Tongue (tissue), 3 donors: ENCODE measurements at places on chromosomes 4 and X. TPM values are rescaled to one million over a fixed set of nuclear protein-coding genes. Genes with fewer than 3 reads are reported as not detected.

FDCSP gene
- not detected for total RNA-seq

- peak; percentile 14 for DNase-seq
Observed at GRCh38 chr4:1246901-1247863, 1.7 kb downstream of the CTBP1 start.

DNA sequence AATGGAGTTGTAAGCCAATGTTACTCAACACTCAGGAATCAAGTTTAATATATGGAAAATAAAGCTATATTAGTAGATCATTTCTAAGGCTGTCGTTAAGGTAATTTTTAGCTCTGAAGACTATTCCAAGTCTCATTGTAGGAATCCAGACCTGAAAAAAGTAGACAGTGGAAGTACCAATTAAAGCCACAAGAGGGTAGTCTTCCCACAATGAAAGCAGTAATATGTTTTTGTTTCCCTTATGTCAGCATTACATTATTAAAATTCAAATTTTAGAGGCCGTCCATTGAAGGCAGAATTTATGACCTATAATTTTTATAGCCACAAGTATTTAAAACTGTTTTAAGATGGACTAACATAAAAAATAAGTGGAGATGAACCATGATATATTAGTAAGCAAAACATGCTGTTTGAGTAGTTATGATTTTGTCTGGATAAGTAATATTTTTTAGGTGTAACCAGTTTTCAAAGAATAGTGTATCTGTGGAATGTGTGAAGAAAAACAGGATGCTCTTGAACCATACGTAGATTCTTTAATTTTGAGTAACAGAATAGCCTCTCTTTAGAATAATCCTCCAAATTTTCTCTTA lies 372.6 kb upstream of the TECRL start:
- DNase-seq, result peak; percentile 62

- peak; percentile 50 for DNase-seq
Observed at GRCh38 chr4:147846318-147847155, 114.6 kb downstream of the ARHGAP10 start.

SMIM43 gene
- 4.1 TPM for total RNA-seq

DNA sequence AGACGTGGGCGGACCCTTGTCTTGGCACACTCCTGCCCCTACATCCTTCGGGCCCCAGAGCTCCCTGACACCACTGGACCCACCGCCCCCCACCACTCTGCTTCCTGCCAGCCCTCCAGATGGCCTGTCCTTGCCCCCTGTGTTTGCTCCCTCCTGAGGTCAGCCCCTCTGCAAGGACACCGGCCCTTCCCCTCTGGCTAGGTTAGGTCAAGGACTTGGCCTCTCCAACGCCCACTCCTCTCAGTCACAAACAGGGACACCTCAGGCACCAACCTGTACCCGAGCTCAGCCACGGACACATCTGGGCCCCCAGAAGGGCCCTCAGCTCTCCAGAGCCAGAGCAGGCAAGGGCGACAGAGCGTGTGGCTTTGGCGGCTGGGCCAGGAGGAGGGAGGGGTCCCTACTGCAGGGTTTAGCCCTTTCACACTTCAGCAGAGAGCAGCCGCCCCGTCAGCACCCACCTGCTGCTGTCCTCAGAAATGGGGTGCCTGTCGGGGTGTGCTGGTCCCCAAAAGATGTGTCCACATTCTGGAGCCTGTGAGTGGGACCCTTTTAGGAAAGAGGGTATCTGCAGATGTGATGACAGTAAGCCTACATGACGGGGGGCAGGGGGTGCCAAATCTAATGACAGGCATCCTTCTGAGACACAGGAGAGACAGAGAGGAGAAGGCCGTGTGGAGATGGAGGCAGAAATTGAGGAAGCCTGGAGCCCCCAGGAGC lies 23.5 kb upstream of the DUSP9 start:
- no peak for DNase-seq

DNA sequence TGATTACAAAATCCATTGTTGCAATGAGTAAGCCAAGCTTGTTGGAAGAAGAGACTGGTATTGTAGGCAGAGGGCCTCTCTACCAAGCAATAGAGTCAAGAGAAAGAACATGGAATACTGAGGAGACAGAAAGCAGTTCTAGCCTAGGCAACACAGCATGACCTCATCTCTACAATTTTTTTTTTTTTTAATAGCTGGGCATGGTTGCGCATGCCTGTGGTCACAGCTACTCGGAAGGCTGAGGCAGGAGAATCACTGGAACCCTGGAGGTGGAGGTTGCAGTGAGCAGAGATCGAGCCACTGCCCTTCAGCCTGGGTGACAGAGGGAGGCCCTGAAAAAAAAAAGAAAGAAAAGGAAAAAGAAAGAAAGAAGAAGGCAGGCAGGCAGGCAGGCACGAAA lies 11.7 kb upstream of the ZBTB33 start:
- DNase-seq, result no peak

CXorf49 gene
- total RNA-seq, result not detected

DNA sequence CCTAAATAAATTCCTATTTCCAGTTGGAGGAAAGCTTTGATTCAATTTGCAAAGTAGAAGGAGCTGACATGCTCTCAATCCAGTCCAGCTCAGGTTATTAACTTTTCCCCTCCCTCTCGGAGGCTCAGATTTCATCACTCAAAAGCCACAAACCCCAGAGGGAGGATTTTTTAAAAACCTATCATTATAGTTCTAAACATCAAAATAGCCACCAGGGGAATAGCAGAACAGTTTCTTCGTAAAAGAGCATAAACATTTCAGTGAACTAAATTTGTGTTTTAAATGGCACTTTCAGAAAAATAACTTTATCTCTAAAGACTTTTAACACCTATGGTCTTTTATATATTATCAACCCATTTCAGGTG lies 8.8 kb downstream of the GPRIN3 start:
- no peak for DNase-seq

GLUD2 gene
- total RNA-seq, result 2.8 TPM

CFP gene
- total RNA-seq, result 1.9 TPM

- DNase-seq, result no peak
Observed at GRCh38 chr4:156799121-156799589, 172.4 kb downstream of the PDGFC start.

DNA sequence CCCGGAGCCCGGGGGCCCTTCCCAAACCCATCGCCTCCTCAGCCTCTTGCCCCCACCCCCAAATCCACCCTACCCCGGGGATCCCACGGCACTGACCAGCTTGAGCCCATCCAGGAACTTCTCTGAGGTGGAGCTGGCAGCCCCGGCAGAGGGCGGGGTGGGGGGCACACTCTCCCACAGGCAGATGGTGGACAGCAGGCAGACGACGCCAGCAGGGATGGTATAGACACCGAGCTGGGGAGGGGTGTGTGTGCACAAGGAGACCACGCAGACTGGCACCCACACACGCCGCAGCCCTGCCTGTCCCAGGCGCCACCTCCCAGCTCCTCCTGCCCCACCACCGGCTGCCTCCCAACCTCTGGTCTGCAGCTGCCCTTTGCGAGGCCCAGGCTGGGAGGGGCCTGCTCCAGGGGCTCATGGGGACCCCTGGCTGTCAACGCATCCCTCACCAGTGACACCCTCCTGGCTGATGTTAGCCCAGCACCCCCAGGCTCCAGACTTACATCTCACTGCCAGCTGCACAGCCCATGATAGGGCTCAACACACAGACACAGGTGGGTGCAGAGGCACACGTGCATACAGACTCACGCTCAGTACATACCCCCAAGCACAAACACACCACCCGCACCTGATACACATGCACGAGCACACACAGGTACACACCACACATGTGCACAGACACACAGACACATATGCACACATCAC lies 4.2 kb downstream of the SLC49A3 start:
- DNase-seq, result no peak

DNA sequence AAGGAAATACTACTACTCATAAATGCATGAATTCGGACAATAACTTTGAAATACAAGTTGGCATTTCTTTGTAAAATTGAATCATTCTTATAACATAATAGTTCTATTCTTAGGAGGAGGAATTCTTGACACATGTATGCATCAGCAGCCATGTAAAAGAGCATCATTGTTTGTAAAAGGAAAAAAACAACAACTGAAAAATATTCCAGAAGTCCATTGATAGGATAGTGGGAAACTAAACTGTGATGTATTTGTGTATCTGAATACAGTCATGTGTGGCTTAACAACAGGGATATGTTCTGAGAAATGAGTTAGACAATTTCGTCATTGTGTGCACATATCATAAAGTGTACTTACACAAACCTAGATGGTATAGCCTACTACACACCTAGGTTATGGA lies 102.0 kb upstream of the SH3RF1 start:
- DNase-seq, result no peak

DNA sequence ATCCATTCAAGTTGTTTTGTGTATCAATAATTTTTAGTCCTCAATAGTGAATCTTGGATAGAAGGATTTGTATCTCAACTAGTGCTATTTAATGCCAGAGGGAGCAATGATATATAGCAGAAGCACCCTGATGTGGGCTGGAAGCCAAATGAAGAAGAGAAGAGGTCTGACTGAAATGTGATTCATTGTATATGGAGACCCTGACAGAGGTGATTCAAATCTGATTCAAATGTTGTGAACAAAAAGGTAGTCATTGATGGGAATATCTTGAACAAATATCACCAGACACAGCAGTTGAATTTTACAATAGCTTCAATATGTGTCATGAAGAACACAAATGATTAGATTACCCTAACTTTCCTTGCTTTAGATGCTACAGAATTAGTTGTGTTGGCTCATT lies 27.5 kb upstream of the SULT1B1 start:
- no peak for DNase-seq

GRCh38 chrX:78769946-78770345 lies 22.4 kb downstream of the LPAR4 start:
- peak; percentile 89 for DNase-seq

UGT2A2 gene
- not detected for total RNA-seq

GRCh38 chrX:68758671-68759070 lies 70.2 kb upstream of the EFNB1 start:
- no peak for DNase-seq

DNA sequence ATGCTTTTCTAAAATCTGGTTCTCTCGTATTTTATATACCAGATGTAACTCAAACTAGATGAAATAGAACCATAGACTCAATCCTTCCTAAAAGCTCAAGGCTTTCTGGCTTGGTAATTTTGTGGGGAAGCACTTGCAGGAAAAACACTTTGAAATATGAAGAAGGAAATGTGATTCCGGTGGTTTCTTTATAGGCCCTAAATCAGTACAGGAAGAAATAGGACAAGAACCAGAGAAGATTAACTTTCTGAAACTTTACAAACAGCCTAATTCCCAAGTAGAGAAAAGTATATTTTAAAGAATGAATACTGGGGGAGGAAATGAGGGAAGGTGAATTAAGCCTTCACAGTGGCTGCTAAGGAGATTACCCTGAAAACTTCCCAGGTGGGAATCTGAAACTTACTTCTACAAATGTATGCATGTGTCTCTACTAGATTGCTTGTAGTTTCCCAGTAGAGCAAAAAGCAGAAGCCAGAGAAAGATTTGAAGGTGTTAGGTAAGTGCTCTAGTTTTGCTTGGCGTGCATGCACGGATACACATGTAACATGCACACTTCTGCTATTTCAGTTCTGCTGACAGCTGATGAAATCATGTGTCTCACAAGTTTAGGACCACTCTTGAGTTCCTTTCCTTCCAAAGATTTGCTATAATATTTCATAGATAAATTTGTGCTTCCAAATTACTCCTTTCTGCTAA lies 92.1 kb downstream of the AFF1 start:
- no peak for DNase-seq

GRCh38 chr4:124322234-124323065 lies 390.1 kb downstream of the ANKRD50 start:
- peak; percentile 89 for DNase-seq

- DNase-seq, result no peak
Observed at GRCh38 chr4:183200453-183200852, 101.4 kb downstream of the WWC2 start.

DNA sequence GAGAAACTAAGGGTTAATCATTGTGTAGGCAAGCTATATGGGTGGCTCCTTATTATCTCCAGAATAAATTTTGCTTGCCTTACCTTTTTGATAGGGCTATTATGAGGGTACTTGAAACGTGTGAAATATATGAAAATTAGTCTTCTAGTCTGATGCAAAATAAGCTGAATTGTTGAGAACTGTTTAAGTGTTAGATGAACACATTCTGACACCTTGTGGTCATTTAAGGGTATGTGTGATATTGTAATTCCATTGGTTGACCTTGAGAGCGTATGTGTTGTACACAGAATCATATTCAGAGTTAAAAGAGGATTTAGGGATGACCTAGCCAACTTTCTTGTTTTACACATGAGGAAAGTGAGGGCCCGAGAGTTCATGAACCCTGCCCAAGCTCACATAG lies 44.6 kb upstream of the LINC00632 start:
- peak; percentile 32 for DNase-seq

GRCh38 chr4:120672076-120672475 lies 250.4 kb downstream of the PRDM5 start:
- DNase-seq, result peak; percentile 56

GPM6B gene
- 38.9 TPM for total RNA-seq

GRCh38 chrX:136598631-136599030 lies 49.3 kb upstream of the CD40LG start:
- no peak for DNase-seq

TSPYL2 gene
- 16.2 TPM for total RNA-seq

- DNase-seq, result peak; percentile 2
Observed at GRCh38 chrX:55450259-55450658, 1.7 kb upstream of the MAGEH1 start.

SLC25A43 gene
- total RNA-seq, result 6.1 TPM

FOXR2 gene
- not detected for total RNA-seq

TGIF2LX gene
- total RNA-seq, result not detected

DNA sequence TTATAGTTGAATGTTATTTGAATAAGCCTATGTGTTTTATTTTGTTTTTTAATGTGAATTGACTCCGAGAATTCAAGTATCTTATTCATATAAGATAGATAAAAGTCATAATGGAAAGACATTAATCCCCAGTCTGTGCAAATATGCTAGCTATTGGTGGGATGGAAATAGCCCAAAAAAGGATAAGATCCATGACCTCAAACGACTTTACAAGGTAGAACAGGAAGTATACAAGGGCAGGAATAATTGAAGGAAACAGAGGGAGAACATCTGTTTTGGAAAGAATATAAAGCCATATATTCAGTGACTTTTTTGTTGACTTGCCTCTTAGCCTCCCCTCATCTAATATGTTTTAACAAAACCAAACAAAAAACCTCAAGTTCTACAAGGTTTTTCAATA lies 9.0 kb downstream of the ABCE1 start:
- no peak for DNase-seq

THAP6 gene
- total RNA-seq, result 16.3 TPM

DNA sequence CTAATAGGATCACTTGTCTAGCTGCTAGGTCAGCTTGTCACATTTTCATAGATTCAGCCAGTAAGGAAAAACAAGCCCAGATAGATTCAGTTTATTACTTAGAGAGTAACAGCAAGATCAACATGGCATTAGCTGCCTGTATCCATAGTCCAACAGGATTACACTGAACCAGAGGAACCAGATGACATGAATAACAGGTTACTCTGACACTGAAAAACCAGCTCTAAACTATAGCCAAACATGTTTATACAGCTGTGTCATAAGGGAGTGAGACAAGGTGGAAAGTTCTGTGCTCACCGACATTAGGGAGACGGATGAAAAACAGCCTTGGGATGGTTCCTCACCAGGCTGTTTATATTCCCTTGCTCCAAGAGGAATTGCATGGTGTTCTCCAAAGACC lies 102.9 kb upstream of the EOLA2 start:
- no peak for DNase-seq

AMBN gene
- total RNA-seq, result not detected

DYNLT3 gene
- total RNA-seq, result 18.1 TPM

- DNase-seq, result no peak
Observed at GRCh38 chr4:20019310-20020015, 232.2 kb upstream of the SLIT2 start.
